GM03348 (cell line): ENCODE measurements at places on chromosomes 11 and 22.

DNA sequence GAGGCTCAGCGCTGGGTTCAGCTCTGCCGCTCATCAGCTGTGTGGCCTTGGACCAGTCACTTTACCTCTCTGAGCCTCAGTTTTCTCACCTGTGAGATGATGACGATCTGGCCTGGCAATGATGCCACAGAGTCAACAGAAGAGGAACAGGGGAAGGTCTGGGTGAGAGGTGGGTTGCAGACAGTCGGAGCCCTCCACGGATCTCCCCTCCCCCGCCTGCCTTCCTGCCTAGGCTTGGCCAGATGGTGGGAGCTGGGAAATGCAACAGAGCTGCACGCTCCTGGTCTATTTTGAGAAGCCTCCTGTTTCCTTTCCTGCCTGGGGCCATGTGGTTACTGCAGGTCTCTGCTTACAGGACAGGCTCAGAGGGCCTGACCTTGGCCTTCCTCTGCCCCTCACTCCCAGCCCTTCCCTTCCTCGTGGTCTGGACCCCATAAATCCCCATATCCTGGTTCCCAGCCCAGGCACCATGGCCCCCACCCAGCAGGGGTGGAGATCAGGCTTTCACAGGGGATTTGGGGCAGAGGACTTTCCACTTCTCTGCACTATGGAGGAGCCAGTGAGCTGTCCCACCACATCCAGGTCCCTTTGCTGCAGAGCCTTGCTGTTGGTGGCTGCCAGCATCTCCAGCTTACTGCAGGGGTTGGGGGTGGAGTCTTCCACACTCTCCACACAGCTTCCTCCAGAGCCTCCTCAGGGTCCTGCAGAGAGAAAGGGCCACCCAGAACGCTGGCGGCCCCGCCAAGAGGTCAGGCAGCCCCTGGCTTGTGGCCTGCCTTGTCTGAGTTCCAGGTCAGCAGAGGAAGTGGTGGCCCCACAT lies 46.9 kb downstream of the C11orf96 start:
- DNase-seq: no peak

- DNase-seq: no peak
Observed at GRCh38 chr11:22342211-22343031, 4.2 kb downstream of the SLC17A6 start.

GRCh38 chr22:45861259-45861658 lies 115.7 kb downstream of the WNT7B start:
- DNase-seq: no peak

GRCh38 chr11:85238906-85239305 lies 388.2 kb downstream of the DLG2 start:
- DNase-seq: no peak

- no peak for DNase-seq
Observed at GRCh38 chr11:35103366-35104208, 35.4 kb upstream of the CD44 start.

DNA sequence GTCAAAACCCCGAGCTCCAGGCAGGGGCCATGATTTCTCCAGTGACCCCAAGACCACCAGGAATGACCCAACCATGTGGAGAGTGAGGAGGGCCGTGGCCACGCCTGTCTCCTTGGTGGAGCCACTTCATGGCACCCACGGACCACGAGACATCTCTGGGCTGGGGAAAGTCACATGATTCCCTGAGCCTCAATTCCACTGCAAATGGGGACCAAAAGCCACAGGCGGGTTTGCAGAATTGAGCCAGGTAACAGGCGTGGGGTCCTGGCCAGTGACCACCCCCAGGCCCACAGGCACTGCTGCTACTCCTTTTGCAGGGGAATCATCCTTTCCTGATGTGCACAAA lies 178.9 kb downstream of the CTTN start:
- no peak for DNase-seq

DNA sequence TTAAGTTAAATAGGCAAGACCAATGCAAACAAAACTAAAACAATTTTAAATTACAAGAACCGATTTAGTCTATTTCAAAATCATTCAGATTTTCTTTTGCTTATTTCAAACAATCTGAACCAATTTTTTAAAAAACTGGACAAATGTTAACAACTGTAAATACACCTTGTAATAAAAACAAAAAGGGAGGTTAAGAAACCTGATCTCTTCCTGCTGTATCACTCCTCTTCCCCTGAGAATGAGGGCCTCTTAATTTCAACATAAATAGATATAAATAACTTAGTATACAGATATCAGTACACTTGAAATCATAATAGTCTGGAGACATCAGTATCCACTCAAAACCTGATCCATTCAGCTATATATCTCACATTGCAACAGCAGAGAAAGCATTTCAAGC lies 346.6 kb downstream of the TTC28 start:
- no peak for DNase-seq

GRCh38 chr11:132037467-132037862 lies 667.0 kb downstream of the NTM start:
- DNase-seq: no peak

DNA sequence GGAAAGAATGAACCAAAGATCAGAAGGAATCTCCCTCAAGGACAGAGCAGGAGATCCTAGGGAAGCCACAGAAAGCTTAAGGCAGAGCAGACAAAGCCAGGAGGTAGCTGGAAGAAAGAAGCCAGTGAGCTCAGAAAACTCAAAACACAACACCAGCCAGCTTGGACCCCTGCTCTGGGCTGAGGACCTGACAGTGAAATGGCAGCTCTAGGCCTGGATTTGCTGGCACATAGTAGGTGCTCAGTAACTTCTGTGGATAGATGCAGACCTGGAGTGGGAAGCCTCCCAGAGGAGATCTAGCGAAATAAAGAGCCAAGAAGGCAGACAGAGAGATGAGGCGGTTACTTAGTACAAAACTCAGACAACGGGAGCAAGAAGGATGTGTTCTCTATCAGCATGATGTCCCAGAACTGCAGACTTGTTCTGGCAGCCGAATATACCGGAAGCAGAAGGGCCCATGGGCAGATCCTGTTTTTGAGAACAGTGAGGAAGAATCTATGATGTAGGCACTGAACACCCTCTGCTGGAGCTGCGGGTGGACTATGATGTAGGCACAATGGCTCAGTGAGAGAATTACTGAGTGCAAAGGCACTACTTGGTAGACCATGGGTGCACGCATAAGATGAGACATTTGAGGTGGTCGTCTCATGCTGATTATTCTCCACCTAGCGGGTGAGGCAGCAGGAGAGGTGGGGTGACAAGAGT lies 4.8 kb downstream of the ROBO4 start:
- DNase-seq: no peak

DNA sequence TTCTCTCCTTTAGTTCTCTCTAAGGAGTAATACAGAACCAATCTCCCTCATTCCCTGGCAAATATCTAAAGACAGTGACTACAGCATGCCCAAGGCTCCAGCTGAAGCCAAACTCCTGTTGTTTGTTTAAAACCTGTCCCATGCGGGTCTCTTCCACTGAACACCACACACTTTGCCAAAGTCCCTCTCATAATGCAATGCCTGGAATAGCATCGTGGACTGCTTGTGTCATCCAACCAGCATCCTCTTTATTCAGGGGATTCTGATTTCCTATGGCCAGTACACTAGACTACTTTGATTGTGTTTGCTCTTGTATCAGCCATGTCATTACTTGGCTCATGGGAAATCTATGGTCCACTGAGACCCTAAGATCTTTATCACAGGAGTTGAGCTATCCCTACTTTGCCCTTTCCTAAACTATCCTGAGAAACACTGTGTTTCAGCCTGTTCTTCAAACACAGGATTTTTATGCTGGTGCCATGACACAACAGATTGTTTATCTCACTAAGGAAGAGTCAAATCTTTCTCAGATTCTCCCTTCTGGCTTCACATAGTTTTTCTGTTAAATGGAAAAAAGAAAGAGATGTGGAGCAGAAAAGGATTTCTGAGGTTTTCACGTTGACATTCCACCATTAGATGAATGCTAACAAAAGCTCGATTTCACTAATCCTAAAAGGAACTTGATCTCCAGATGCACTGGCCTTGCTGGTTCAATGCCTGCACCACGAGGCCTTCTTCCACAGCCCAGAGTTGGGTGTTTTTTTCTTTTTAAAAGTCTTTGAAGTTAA lies 15.9 kb upstream of the IRAG1 start:
- DNase-seq: no peak

GRCh38 chr11:66291706-66292542 lies at the start of gene TMEM151A:
Gene TMEM151A, plus strand, starts transcription at chr11:66291894. Its CDS starts 120 bp downstream, at chr11:66292014.
- peak; percentile 38 for DNase-seq

- DNase-seq: no peak
Observed at GRCh38 chr11:32113200-32113919, 22.5 kb downstream of the RCN1 start.

DNA sequence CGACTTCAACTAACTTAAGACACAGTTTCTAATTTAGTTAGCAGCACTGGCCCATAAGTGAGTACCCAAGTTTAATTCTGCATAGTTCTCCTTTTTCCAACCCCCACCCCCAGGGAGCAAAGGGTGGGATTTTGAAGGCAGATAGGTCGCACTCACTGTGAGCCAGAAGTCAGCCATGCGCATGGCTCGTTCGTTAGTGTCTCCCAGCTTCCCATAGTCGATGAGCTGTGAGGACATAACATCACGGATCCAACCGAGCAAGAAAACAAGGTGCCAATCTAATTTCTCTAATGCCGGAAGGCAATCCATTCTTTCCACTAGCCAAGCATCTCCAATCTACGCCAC lies 577 bp downstream of the MRPL17 start:
- DNase-seq: no peak

GRCh38 chr11:36304351-36304750 lies 8.3 kb downstream of the PRR5L start:
- peak; percentile 14 for DNase-seq

GRCh38 chr22:35761037-35761436 lies 43.4 kb downstream of the APOL5 start:
- peak; percentile 41 for DNase-seq

DNA sequence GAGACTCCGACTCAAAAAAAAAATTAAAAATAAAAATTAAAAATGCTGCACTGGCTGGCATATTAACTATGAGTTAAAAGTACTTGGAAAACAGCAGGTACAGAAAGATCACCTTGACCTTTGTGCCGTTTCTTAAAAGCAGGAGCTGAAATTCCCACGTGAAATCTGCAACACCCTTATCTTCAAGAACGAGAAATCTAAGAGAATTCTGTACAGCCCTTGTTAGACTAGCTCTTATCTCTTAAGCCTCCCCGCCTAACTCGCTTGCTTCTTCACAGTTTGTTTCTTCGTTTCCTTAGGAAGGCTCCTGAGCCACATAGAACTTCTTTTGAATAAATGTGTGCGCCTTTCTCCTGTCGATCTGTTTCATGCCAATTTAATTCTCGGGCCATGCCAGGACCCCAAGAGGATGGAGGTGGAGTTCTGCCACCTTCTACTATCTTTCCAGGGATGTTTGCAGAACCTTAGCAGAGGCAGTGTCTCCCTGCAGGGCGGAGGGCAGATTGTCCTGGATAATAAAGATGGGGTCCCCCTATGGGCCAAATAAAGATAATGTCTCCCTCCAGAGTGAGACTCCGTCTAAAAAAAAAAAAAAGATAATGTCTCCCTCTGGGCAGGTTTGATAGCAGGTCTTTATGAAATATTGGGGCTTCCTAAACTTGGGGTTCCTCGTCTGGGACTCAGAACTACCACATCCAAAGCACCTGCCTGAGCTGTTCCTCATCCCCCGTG lies 27.4 kb upstream of the SYT8 start:
- no peak for DNase-seq

- DNase-seq: no peak
Observed at GRCh38 chr11:134632347-134633119, 220.5 kb upstream of the B3GAT1 start.

- no peak for DNase-seq
Observed at GRCh38 chr11:71265559-71266092, 13.2 kb upstream of the SHANK2 start.

DNA sequence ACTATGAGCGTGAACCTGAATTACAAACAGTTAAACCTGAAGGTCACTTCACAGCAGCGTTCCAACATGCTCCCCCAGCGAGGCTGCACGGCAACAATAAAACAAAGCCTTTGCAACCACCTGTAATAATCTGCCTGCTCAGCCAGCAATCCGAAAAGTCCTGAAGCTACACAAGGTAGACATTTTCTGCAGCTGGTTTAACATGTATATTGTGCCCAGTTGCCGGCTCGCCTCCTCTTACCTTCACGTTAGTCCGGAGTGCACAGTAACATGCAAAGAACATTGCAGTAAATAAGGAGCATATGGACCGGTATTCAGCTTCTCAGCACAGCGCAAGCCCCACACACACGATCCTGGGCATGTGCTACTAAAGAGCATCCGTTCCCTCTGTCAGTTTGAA lies 704.3 kb downstream of the DLG2 start:
- no peak for DNase-seq

- DNase-seq: no peak
Observed at GRCh38 chr11:61756452-61757212, 4.2 kb downstream of the MYRF start.

- DNase-seq: no peak
Observed at GRCh38 chr11:62151737-62152102, 27.9 kb downstream of the INCENP start.

DNA sequence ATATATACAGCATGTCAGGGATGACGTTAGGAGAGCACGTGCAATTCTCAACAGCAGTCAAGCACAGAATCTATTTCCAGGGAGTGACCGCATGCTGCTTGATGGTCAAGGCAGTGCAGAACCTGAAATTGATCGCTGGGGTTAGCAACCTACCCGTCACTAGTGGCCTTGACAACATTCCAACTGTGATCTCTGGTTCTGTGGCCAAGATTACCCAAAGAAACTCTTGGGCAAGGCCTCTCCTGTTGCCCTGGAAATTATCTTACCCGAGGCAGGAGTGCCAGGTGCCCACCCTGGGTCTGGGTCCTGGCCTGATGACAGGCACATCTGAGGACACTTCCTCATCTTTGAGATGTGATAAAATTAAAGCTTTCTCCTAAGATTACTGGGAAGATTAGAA lies 2.2 kb downstream of the TM7SF2 start:
- DNase-seq: no peak

GRCh38 chr22:48919187-48919590 lies 908.5 kb downstream of the BRD1 start:
- no peak for DNase-seq

DNA sequence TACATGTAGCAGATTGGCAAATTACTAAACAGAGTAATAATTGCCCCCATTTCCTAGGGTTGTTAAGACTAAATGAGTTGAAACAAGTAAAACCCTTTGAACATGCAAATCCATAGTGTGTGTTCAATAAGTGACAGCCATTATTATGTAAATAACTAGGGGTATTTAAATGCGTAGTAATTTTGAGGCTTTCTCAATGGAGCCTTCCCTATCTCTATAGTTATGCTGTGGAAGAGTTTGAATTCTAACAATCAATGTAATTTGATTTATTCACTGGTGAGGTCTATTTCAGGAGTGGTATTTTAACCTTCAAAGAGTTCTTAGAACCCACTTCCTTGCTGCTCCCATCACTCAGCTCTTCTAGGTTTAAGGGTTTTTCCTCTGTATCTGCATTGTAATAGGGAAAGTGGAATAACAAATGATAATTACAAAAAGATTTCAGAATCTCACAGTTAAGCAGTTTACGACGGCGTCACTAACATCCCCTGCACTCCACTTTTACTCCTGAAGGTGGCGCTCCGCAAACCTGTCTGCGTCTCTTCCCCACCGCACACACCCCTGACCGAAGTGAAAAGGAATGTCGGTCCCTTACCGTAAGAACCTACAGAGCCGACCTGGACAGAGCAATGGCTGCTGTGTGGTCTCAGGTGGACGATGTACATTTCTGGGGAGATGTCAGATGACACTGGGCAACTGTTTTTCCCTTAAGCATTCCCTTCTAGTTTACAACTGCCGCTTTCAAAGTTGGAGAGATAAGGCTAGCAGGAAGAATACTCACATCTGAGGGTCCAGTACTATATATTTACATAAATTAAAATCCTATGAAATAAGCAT lies 80.8 kb downstream of the ZC3H12C start:
- peak; percentile 72 for DNase-seq
